Cerebellum (tissue), 4 donors: ENCODE measurements at places on chromosomes 5 and 9. TPM values are rescaled to one million over a fixed set of nuclear protein-coding genes. Genes with fewer than 3 reads are reported as not detected.

Gene ZNF367
- total RNA-seq = 8.3 TPM

Gene MAMDC2
- 9.6 TPM for total RNA-seq

Gene ASPN
- 2.9 TPM for total RNA-seq

Gene BNC2
- 5.2 TPM for total RNA-seq

DNA sequence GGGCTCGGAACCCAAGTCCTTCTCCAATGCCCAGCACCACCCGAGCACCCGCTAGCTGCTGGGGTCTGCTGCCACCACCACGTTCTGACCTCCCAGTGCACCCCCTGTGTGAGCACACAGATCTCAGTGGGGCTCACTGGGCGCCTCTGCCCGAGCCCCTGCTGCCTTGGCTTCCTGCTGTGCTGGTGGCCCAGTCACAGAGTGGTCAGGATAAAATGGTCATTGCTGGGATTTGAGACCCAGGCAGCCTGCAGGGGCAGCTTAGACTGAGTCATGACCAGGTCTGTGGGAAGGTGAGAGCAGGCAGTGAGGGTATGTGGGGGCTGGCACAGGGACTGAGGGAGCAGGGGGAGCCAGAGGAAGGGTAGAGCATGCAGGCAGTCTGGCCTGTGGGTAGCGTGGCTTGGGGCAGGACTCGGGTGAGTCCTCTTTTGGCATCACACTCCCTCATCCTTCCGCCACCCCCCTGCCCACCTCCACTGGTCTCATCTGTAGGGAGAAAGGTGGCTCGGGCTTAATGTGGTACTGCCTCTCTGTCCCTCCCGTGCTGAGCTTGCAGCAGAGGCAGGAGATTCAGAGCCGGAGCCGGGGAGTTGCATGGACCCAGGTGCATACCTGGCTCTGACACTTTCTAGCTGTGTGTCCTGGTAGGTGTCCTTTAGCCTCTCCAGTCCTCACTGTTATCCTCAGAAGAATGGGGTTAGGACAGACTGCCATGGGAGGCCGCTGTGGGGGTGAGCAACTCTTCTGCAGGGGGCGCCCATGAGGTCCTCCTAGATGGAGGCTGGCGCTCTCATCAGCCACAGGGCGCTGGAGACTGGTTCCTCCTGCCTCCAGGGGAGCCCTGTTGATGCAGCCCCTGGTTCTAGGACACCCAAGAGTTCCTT lies 32.1 kb downstream of the USP20 start:
- no peak for DNase-seq

DNA sequence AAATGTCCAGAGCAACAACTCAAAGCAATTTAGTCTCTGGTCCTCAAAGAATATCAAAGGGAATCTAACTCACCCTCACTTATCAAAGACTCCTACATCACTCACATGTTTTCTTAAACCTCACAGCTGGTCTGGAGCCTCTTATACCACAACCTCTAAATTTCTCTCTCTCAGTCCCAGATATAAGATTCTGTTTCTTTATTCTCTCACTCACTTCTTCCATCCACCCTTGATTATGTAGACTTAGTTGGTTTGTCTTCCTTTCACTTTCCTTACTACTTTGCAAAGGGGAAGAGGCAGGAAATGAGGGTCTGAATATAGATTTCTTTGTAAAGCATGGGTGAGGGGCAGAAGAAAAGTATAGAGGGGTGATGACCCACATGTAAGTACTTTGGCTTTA lies 75.4 kb upstream of the STARD4 start:
- no peak for DNase-seq

DNA sequence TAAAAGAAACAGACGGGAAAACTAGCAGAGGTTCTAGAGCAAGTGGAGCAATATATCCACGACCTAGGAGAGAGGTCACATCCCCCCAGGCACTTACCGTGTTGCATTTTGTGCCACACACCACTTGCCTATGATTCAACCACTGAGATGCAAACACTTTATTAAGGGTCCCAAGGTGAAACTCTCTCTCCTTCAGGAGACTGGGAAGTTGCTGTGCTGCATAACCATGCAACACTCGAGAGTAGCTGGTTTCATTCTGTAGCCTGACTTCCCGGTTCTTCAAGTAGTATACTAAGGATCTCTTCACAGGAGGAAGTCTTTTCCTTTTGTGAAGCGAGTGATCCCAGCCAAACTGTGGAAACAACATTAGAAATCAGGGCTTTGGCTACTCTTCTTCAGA lies 1.6 kb downstream of the DCAF12 start:
- DNase-seq = no peak

- no peak for DNase-seq
Measured at GRCh38 chr9:69743930-69744329, 15.9 kb downstream of the PTAR1 start.
